ENCODE measurements at places on chromosomes 3 and 15. TPM values are rescaled to one million over a fixed set of nuclear protein-coding genes. Genes with fewer than 3 reads are reported as not detected.

Gene GP9
- total RNA-seq = 1.5 TPM

Gene FMN1
- 1.3 TPM for total RNA-seq

Gene SLITRK3
- not detected for total RNA-seq

GRCh38 chr3:112149136-112149535, 16.1 kb upstream of the GCSAM start:
- DNase-seq = no peak

GRCh38 chr15:22933641-22934061, 46.5 kb downstream of the CYFIP1 start:
- DNase-seq = no peak

- DNase-seq = no peak
Observed at GRCh38 chr3:127365163-127365798, 77.4 kb upstream of the PRR20G start.

- no peak for DNase-seq
Observed at GRCh38 chr3:172087602-172088580, 48.5 kb downstream of the FNDC3B start.

GRCh38 chr3:13058346-13059120, 14.7 kb downstream of the IQSEC1 start:
- no peak for DNase-seq

DNA sequence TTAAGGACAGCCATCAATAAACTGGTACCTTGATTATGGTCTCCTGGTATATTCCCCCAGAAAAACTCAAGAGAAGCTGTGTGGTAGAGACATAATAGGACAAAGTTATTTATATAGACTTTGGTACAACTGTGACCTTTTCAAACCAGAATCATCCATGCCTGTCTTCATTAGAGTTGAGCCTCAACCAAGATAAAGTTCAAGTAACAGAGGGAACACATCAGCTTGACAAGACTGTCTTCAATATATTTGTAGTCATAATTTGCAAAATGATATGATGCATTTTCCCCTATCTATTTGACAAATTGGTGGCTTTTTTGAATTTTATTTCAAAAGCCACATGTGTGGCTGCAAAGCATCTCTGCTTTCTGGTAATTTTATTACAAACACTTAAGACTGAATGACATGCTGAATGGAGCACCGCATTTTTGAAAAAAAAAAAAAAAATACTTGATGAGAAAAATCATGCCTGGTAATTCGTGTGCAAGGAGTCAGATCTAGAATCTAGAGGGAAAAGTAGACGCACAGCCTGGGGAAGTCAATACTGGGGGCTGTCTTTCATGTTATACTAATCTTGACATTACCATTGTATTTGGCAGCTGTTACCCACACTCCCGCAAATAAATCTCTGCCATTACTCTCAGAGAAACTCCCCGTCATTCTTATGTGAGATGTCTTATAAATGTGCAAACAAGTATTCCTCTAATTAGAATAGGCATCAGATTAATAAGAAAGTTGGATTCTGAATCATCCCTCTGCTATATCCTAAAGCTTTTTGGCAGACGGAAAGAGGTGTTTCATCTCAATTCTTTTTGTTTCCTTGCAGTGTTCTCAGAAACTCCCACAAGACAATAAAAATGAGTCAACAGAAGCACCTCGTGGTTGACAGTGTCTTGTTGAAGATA, 554.8 kb upstream of the CBLB start:
- DNase-seq = no peak

Data from endothelial cell (in vitro differentiated cells).